ENCODE measurements at places on chromosomes 4 and X.

DNA sequence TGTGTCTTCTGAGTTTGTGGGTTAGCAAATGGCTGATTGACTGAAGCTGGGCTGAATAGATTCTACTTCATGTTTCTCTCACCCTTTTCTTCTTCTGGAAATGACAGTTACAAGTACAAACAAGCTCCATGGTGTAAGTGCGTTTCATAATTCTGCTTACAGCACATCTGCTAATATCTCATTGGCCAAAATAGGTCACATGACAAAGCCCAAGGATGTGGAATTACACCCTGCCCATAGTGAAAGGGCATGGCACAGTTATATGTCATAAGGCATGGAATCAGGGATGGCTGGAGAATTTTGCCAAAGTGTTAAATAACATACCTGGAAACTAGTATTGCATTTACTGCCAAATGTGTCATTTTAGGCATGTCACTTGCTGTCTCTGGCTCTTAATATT is 327.2 kb downstream of the NKX6-1 start:
- H3K36me3 ChIP-seq, result no peaks in the 10 kb centered on the region
- no peak overlapping the region for H3K27ac ChIP-seq
- no peaks in the 10 kb centered on the region for H3K4me1 ChIP-seq
- H3K27me3 ChIP-seq, result no peaks in the 10 kb centered on the region

DNA sequence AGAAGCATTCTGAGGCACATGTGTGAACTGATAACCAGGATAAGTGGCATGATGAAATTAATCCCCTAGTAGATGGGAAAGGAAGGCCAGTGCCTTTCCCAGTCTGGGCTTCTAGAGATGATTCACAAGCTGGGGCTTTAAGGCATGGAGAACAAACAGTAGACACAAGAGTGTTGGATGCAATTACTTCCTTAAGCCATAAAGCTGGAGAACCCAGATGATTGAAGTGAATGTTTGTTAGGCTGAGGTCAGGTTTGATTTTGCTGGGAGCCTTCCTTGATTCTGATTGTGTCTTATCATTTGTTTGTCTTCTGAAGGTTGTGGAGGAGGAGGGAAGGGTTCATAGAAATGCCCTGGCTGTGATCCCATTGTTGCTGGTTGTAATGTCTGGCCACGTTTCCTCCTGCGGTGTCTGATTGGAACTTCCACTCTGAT is 125.2 kb downstream of the NHS start:
- H3K27me3 ChIP-seq, result no peaks in the 10 kb centered on the region
- H3K4me1 ChIP-seq, result no peaks in the 10 kb centered on the region
- DNase-seq, result no peak
- H3K4me3 ChIP-seq, result no peak overlapping the region

DNA sequence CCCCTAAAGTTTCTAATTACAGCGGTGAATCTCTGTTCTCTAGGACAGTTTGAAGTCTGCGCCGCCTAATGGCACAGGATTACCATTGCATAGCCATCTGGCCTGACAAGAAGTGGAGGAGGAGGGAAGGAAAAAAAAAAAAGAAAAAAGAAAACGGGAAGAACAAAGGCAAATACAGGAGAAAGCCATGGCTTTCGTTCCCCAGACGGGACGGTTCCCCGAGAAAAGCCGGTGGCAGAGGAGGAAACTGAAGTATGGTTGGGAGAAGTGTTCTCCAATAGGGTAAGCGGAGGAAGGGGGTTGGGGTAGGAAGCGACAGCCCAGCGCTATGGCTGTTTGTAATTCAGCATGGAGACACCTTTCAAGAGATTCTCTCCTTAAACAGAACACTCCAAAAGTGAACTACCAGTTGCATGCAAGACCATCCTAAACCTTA is 80.8 kb downstream of the HMGN5 start:
- no peaks in the 10 kb centered on the region for H3K27me3 ChIP-seq
- H3K27ac ChIP-seq, result peak overlapping the region; percentile 79
- H3K4me1 ChIP-seq, result peaks cover 23% of the 10 kb centered on the region
- DNase-seq, result no peak

DNA sequence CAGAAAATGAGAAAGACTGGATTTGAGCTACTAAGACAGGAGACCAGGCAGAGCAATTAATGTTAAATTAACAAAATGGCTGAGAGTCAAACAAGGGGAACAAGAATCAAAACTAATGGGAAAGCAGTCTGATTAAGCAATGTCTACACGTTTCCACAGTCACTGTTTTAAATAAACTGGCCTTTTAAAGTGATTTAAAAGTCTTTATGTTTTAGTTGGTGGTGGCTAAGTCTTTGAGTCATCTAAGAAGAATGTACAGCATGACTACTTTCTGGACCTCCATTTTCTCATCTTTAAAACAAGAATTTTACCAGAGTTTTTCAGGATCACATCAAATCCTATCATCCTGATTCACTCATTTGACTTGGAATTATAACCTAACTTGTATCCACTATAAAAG is 233.8 kb downstream of the ENOX2 start:
- H3K4me3 ChIP-seq, result no peak overlapping the region
- no peaks in the 10 kb centered on the region for H3K4me1 ChIP-seq
- no peak overlapping the region for H3K27ac ChIP-seq
- H3K36me3 ChIP-seq, result peaks cover 5% of the 10 kb centered on the region
- H3K27me3 ChIP-seq, result no peaks in the 10 kb centered on the region

DNA sequence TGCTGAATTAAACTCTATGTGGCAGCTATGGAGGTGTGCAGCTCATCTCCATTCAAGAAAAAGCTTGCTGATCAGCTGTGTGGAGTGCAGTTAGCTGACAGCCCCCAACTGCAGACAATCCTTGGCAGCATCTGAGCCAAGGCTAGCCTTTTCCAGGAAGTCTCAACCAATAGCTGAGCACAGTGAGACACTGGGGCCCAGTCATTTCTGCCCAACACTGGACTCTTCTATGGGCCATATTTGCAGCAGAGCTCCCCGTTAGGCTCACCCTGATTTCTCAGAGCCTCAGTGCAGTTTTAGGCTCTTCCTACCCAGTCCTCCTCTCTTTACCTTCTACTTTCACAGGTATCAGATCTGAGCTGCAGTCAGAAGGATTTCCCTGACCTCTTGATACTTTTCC is 12.9 kb downstream of the DDX53 start:
- no peak overlapping the region for H3K4me3 ChIP-seq
- H3K27ac ChIP-seq, result no peak overlapping the region
- H3K27me3 ChIP-seq, result no peaks in the 10 kb centered on the region

GRCh38 chrX:119757979-119758730 is at the start of gene SOWAHD:
TSS of gene SOWAHD (plus strand) at chrX:119758588. CDS start at chrX:119758668, 80 bp downstream.
- peaks cover 10% of the 10 kb centered on the region for H3K36me3 ChIP-seq
- H3K4me3 ChIP-seq, result peak within 1 kb of the TSS; percentile 82
- peaks cover 32% of the 10 kb centered on the region for H3K4me1 ChIP-seq

GRCh38 chr4:26916195-26916594 is 55.6 kb downstream of the STIM2 start:
- H3K4me3 ChIP-seq, result no peak overlapping the region
- H3K27ac ChIP-seq, result peak overlapping the region; percentile 29
- peaks cover 71% of the 10 kb centered on the region for H3K4me1 ChIP-seq
- peaks cover 13% of the 10 kb centered on the region for H3K36me3 ChIP-seq
- DNase-seq, result no peak
- no peaks in the 10 kb centered on the region for H3K27me3 ChIP-seq

DNA sequence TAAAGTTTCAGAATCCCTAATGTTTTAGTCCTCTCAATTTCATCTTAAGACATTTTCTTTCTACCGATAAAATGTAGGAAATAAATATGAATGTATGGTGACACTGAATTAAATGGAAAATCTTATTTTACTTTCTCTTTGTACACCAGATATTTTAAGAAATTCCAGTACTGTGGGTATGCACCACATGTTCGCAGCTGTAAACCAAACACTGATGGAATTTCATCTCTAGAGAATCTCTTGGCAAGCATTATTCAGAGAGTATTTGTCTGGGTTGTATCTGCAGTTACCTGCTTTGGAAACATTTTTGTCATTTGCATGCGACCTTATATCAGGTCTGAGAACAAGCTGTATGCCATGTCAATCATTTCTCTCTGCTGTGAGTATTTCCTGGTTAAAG is 26.9 kb downstream of the C4orf46 start:
- no peak overlapping the region for H3K27ac ChIP-seq
- H3K4me1 ChIP-seq, result no peaks in the 10 kb centered on the region
- H3K36me3 ChIP-seq, result no peaks in the 10 kb centered on the region
- no peak for DNase-seq

GRCh38 chr4:7173841-7174449 is 18.4 kb upstream of the SORCS2 start:
- no peak overlapping the region for H3K4me3 ChIP-seq
- H3K27me3 ChIP-seq, result no peaks in the 10 kb centered on the region
- no peak overlapping the region for H3K27ac ChIP-seq
- no peaks in the 10 kb centered on the region for H3K36me3 ChIP-seq

GRCh38 chrX:136157187-136157586 is 9.9 kb downstream of the FHL1 start:
- no peak for DNase-seq
- H3K36me3 ChIP-seq, result no peaks in the 10 kb centered on the region
- no peak overlapping the region for H3K4me3 ChIP-seq

GRCh38 chr4:139575072-139575471 is 19.1 kb upstream of the SETD7 start:
- no peaks in the 10 kb centered on the region for H3K4me1 ChIP-seq
- H3K36me3 ChIP-seq, result no peaks in the 10 kb centered on the region
- H3K27ac ChIP-seq, result no peak overlapping the region
- no peak overlapping the region for H3K4me3 ChIP-seq
- DNase-seq, result no peak

DNA sequence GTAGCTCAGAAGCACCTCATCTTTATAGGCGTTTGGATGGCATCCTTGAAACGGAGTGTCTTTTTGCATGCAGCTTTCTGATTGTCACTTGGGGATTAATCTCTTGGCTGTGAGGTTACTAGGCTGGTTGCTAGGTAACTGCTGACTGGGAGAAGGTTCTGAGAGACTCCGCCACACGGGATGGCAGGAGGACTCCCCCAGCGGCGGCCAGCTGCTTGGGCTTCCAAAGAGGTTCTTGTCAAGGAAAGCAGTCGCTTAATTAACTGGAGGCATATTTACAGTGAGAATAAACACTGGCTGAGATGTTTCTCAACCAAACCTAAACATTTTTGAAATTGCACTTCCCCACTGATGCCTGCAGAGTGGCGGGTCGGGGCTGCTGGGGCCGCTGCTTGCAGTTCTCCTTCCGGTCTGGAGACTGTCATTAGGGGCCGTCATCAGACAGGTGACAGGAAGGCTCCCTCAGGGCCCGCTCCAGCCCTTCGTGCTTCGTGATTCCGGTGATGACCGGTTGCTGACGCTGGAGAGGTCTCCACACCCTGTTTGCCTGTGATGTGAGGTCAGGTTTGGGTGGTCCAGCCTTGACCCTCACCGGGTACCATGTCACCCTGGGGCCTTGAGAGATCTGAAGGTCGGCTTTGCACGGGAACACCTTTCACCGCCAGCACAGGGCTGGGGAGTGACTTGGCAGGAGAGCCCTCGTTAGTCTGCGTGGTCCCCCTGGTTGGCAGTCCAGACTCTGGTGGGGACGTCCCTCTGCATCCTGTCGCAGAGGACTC is 9.1 kb downstream of the NSG1 start:
- peaks cover 13% of the 10 kb centered on the region for H3K36me3 ChIP-seq
- DNase-seq, result no peak
- H3K27ac ChIP-seq, result no peak overlapping the region
- no peak overlapping the region for H3K4me3 ChIP-seq
- H3K4me1 ChIP-seq, result peaks cover 22% of the 10 kb centered on the region

GRCh38 chrX:74536832-74537371 is 77.5 kb downstream of the RLIM start:
- H3K27ac ChIP-seq, result peak overlapping the region; percentile 64
- peak overlapping the region; percentile 82 for H3K4me3 ChIP-seq
- H3K36me3 ChIP-seq, result no peaks in the 10 kb centered on the region
- no peak for DNase-seq

DNA sequence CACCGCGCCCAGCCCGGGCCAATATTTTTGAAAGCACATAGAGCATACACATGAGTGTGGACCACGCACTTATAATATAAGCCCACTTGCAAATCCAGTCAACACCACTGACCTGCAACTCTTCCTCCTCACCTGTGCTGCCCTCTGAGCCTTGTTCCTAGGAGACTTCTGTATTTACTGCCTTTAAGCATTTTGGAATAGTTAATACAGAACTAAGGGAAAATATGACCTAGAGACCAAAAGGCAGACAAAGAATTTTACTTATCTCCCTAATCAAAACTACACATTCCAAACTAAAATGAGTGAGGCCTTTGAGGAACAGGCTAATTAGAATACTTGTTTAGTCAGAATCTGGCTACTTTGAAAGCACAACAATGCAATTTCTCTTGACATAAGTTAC is 89.1 kb downstream of the RELL1 start:
- no peak overlapping the region for H3K4me3 ChIP-seq
- H3K27me3 ChIP-seq, result no peaks in the 10 kb centered on the region
- no peaks in the 10 kb centered on the region for H3K4me1 ChIP-seq
- H3K36me3 ChIP-seq, result no peaks in the 10 kb centered on the region
- DNase-seq, result no peak
- H3K27ac ChIP-seq, result no peak overlapping the region

DNA sequence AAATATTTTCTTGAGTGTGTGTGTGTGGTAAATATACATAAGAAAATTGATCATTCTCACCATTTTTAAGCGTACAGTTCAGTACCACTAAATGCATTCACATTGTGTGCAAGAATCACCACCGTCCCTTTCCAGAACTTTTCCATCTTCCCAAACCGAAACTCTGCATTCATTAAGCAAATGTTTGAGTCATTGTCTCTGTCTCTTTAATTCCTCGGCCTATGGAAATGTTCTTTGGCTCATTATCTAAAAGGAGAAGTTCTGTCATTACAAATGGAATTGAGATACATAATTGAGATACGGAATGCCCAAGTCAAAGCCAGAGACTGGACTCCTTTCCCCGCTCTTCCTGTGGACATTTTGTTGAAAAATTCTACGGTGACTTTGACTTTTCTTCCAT is 168.9 kb downstream of the DCLK2 start:
- peaks cover 29% of the 10 kb centered on the region for H3K27me3 ChIP-seq
- H3K36me3 ChIP-seq, result no peaks in the 10 kb centered on the region
- DNase-seq, result no peak

DNA sequence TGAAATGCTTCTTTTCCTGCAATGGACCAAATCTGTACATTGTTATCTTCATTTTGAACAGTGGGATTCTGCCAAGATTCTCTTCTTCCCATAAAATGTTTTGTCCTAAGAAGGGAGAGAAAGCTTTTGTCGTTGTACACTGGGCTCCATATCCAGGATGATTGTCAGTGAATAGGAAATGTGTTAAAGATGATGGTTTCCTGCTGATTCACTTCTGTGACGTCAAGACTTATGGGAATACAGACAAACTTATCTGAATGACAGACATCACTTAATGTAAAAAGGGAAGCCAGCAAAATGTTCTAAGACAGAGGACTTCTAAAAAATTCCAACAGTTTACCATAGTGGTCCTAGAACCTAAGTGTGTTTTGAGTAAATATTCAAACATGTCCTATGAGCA is 53.7 kb upstream of the HPF1 start:
- no peaks in the 10 kb centered on the region for H3K36me3 ChIP-seq
- no peaks in the 10 kb centered on the region for H3K4me1 ChIP-seq
- H3K27me3 ChIP-seq, result peaks cover 27% of the 10 kb centered on the region
- DNase-seq, result no peak
- no peak overlapping the region for H3K27ac ChIP-seq
- H3K4me3 ChIP-seq, result no peak overlapping the region

DNA sequence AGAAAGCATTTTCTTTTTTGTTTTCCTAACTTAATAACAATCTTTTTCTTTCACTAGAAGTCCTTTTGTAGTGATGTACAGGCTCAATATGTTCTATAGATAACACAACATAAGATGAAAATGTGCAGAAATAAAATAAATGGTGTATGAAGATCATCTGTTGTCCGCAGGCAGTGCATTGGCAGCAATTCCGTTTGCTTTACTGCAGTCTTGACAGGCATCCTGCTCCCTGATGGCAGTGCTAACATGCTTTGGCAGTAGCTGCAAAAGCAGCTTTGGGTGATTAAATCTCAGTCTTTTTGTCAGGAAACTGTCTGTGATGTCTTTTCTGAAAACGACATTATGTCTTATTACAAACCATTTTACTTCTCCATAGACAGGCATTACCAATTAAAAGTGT is 131.4 kb downstream of the TRAM1L1 start:
- no peak overlapping the region for H3K4me3 ChIP-seq
- no peak for DNase-seq
- no peaks in the 10 kb centered on the region for H3K4me1 ChIP-seq

Data from central memory CD8-positive, alpha-beta T cell (primary cell).